ENCODE measurements at places on chromosomes 16 and 17.

- DNase-seq = no peak
Observed at GRCh38 chr17:55655777-55656176, 66.9 kb downstream of the TMEM100 start.

- DNase-seq = no peak
Observed at GRCh38 chr17:83186751-83187421, 107.5 kb downstream of the METRNL start.

GRCh38 chr16:12874186-12874585, 27.2 kb upstream of the SHISA9 start:
- DNase-seq = peak; percentile 22

- DNase-seq = peak; percentile 54
Observed at GRCh38 chr16:12002447-12003006, 26.0 kb downstream of the SNX29 start.

DNA sequence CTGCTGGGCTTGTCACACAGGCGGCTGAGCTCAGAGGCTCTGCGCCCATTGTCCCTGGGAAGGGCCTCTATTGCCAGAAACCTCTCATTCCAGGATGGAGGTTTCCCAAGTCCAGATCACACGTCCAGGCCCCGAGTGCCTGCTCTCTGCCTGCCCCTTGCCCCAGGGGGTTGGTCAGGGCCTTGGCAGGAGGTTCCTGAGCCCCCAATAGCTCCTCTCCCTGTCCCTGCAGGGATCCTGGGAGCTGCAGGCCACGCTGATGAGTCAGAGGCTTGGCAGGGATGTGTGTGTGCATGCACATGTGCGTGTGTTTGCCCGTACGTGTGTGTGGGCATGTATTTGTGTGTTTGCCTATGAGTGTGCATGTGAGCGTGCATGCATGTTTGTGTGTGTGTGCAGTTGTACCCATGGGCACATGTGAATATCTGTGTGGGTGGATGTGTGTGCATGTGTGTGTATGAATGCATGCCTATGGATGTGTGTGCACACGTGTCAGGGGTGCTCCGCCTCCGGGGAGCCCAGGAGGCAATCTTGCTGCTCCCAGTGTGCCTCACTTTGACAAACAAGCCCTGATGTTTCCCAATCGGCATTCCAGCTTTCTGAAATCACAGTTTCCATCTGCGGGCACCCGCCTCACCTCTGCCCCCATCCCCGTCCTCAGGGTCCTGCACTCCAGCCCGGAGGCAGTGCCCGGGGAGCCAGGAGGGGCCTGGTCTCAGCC, 98.4 kb upstream of the GSE1 start:
- peak; percentile 94 for DNase-seq

DNA sequence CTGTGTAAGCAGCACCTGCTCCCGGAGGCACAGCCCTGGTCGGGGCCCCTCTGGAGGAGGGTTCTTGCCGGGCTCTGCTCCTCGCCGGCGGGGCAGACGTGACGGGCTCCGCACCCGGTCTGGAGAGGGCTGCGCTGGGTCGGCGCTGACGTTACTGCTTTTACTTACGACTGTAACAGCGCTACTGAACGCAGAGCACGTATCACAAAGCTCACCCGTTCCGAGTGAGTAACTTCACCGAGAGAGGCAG, 1.3 kb upstream of the RAB40C start:
- DNase-seq = peak; percentile 47

- no peak for DNase-seq
Observed at GRCh38 chr17:48102798-48103715, 1.8 kb upstream of the CBX1 start.

GRCh38 chr17:357644-358043, 5.0 kb upstream of the RPH3AL start:
- DNase-seq = no peak

GRCh38 chr17:46935658-46936266, 12.8 kb downstream of the GOSR2 start:
- no peak for DNase-seq

DNA sequence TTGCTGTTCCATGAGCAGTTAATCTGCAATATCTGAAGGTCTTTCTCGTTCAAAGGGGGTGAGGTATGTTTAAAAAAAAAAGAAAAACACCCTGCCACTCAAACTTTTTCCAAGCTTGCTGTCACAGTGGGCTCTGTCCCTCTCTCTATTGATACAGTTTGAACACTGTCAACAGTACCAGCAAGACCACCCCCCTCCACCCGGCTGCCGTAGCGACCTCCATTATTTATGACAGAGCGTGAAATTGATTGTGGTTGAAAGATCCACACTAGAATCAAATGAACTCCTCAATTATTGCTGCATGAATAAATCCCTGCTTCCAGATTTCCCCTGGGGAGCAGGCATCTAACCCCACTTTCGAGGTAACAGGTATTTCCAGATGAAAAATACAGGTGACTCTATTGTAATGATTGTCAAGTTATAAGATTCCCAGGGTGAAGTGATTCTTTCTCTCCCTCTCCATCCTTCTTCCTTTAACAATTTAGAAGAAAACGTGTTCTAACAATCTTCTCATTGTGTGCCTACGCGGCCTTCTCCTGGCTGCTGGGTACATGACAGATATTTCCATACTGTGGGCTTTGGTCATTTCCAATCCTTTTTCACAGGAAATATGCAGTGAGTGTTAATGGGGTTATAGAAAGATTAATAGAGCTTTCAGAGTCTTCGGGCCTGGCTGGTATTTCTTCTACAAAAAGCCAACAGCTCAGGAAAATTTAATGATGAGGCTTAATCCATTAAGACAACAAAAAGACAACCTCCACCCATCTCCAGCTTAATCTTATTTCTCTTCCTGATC, 135.7 kb upstream of the C16orf82 start:
- DNase-seq = no peak

GRCh38 chr16:5005916-5006315, 27.8 kb downstream of the NAGPA start:
- DNase-seq = no peak

GRCh38 chr17:76428511-76428910, 24.4 kb downstream of the UBE2O start:
- no peak for DNase-seq

DNA sequence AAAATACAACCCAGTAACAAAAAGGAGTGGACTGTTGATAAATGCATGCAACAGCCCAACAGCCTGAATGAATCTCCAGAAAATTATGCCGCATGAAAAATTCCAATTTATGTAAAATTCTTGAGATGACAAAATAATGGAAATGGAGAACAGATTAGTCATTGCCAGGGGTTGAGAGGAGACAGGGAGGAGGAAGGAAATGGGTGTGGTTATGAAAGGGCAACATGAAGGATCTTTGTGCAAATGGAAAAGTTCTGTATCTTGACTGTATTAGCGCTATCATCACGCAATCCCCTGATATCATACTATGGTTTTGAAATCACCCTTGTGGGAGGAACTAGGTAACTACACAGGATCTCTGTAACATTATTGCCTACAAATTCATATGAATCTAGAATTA, 1058.3 kb upstream of the RBFOX1 start:
- no peak for DNase-seq

DNA sequence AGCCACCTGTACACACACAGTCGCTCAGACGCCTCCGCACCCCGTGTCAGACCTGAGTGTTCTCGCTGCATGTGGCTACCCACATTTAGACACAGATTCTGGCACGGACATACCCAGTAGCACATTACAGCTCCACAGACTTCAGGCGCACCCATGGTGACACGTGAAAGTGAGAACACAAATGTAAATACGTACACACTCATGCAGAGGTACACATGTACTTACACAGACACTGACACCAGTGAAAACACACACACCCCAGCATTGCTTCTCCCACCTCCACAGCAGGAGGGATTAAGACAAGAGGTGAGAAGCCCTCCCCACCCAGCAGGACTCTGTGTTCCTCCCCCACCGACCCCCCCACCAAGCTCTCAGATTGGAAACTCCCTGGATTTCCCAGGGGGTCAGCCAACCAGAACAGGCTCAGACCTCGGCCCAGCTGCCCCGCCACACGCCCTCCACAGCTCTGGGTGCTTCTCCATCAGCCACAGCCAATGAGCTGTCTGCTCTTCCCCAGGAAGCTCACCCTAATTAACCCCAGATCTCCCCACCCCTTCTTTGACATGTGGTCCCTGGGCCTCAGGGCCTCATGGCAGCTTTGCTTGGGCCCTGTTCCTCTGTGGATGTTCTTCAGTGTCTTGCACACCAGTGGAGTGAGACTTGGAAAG, 5.3 kb upstream of the FOXN1 start:
- DNase-seq = no peak

DNA sequence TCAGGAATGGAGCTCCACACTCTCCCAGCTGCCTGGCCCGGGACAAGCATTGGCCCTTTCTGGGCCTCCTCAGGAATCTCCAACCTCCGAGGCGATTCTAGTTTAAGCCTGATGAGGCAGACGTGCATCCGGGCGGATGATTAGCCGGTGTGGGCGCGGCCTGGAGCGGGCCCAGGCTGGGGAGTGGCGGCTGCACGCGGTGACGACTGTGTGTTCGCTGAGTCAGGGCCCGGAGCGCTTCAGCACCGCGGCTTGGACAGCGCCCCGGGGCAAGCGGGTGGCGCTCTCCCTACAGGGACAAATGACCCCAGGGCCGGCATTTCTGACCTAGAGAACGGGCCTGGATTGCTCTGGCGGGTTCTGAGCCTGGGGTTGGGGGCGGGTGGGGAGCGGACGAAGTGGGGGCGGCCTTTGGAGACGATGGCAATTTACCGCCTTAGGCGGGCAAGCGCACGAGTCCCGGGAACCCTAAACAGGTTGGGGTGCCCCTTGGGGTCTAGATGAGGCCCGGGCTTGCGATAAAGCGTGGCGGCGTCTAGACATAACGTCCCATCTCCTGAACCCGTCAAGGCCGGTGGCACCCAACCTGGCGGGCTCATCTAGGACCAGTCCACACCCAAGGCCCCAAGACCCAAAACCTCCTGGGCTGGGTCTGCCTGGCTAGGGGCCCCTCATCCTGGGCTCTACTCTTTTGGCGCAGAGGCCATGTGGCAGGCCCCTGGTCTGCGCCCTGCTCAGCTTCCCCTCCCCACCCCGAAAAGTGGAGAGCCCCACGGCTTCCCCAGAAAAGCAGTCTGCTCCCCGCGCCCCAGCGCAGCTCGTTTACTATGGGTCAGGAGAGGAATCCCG, 22.3 kb upstream of the ZNHIT3 start:
- DNase-seq = peak; percentile 97

GRCh38 chr16:29893553-29893952, 5.8 kb downstream of the SEZ6L2 start:
- DNase-seq = no peak

DNA sequence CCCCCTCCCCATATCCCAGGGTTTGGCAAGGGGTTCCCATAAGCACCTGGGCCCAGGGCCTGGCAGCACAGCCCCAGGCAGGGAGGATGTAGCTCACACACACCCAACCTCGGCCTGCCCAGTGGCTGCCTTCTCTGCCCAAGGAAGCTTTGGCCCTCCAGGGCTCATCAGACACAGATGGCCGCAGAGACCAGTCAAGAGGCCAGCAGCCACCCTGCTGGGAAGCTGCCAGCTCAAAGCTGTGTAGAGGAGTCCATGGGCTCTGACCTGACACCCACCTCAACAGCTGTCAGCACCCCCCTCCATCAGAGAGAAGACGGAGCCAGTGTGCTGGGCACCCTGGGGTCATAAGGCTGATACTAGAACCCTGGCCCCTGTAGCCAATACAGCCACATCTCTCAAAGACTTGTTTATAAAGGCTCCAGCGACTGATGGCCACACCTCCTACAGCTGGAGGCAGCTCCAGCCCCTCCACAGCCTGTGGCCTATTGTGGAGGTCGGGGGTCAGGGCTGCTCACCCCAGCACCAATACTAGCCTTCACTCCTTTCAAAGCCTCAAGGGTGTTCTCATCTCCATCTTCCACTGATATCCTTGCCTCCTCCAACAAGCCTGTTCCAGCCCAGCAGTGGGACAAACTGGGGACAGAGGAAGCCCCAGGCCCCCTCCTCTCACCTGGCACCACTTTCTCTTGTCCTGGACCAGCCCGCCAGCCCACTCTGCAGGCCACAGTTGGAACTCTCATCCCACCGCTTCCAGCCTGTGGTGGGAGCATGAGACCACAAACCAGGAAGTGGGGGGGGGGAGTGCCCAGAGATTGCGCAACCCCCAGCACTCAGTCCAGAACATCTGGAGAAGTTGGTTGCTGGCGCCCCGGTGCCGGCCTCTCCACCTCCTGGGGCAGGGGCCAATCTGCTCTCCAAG, 2.2 kb upstream of the MPG start:
- DNase-seq = peak; percentile 88

DNA sequence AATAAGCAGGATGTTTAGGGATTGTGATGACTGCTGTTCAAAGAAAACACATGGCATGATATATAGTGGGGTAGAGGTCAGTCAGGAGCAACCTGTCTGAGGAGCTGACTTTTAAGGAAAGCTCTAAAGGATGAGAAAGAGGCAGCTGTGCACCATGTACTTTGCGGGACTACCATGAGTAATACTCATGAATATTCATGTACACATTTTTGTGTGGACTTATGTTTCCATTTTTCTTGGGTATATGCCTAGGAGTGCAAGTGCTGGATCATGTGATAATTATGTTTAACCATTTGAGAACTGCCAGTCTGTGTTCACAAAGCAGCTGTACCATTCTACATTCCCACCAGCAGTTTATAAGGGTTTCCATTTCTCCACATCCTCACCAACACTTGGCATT, 35.8 kb downstream of the BEAN1 start:
- no peak for DNase-seq

DNA sequence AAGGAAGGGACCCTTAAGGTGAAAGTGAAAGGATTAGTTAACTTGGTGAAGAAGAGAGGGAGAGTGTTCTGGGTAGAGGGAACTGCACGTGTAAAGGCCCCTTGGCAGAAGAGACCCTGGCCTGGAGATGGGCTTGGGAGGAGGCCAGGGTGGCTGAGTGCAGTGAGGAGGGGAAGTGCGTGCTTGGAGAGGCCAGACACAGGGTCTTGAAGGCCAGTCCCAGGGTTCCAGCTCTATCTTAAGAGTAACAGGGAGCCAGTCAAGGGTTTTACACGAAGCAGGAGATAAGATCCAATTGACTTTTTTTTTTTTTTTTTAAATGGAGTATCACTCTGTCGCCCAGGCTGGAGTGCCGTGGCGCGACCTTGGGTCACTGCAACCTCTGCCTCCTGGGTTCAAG, 15.2 kb upstream of the DOK4 start:
- no peak for DNase-seq

GRCh38 chr16:21642861-21643260, 9.5 kb downstream of the IGSF6 start:
- no peak for DNase-seq

- no peak for DNase-seq
Observed at GRCh38 chr16:78065319-78065718, 34.1 kb upstream of the WWOX start.

GRCh38 chr17:32127158-32127897, 15.0 kb upstream of the RHOT1 start:
- DNase-seq = peak; percentile 90

- no peak for DNase-seq
Observed at GRCh38 chr16:58960034-58960433, 225.9 kb upstream of the GOT2 start.

GRCh38 chr17:2338315-2338657, 985 bp downstream of the SGSM2 start:
- peak; percentile 14 for DNase-seq

GRCh38 chr17:1561420-1562175, 994 bp downstream of the PITPNA start:
- DNase-seq = peak; percentile 69

DNA sequence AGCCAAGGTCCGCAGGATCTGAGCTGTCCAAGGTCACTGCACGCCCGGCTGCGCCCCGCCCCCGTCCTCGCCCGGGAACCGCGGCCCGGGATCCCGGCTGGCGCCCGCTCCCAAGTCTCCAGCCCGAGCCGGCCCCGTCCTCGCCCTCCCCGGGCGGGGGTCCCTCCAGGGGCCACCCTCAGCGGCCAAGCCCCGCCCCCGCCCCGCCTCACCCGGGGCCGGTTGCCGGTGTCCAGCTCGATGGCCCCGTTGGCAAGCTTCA, 216 bp downstream of the VPS9D1 start:
- DNase-seq = no peak

GRCh38 chr17:31314782-31315100, 887 bp upstream of the EVI2B start:
- DNase-seq = no peak
